ENCODE measurements at places on chromosomes 16 and 17.

DNA sequence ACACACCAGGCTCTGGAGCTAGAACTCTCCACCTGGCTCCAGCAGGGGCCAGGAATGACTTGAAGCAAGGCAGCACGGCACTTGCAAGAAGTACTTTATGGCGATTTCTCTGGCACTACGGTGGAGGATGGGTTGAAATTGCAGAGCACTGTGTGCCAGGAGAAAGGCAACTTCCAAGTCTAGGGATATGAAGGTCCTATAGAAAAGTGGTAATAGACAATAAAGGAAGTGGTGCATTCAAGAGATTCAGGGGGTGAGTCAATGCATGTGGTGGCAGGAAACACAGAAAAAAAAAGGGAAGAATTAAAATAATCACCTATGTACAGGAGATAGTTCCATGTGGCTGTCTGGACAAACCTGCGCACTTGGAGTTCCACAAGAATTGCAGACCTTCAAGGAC is 240.3 kb upstream of the DYNLRB2 start:
- DNase-seq = no peak

DNA sequence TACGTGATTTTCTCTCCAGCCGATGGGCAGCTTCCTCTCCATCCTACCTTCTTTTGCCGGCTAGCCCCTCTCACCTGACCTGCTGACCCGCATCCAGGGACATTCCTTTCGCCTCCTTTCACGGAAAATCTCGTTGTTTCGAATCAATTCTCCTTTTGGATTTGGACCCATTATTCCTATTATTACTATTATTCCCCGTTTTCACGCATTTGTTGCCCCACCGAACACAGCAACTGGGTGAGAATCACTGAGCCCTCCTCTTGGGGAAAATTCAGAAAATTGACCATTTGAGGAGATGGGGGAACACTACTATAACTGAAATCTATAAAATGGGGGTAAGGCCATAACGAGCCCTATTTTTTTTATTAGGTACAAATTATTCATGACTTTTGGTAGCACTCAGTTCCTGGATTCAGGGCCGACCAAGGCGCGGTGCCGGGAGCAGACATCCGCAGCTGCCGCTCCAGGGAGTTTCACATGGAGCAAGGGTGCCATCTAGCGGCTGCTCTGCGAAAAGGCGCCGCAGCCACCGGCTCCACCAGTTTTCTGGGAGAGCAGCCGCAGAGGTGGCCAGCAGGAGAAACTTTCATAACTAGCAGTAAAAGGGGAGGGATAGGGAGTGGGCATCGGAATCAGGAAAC is 3.3 kb upstream of the HOXB8 start:
- DNase-seq = peak; percentile 77

DNA sequence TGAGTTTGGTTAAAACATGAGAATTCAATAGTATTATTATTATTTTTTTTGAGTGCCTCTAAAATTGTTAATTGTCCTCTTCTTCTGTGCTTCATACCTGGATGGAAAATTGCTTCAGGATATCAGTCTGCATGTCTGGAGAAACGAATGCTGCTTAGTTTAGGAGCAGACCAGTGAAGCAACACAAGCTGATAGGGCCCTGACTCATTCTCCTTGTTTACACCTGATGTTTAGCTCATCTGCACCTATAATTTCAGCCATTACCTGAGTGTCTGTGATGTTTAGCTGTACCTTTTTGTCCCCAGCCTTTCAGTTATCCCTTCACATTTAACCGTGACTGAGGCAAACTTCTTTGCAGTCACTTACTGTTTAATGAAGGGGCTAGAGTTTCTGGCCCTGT is 14.8 kb downstream of the SNTB2 start:
- DNase-seq = no peak

DNA sequence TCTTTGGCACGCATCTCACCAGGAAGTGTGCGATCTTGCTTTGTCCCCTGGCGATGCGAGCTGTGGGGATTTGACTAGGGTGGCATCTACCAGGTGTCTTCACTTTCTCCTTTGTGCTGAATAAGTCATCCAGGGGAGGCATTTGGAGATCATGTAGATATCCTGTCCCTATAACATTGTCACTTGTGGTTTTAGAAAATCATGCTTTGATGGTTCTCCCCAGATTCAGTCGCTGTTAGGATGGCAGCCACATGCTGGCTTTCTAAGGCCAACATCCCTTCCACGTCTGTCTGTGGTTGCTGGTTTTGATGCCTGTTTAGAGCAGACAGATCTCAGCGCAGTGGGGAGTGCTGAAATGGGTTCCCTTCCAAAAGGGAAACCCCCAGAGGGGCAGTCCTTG is 2.5 kb downstream of the ADAD2 start:
- DNase-seq = no peak

GRCh38 chr17:66737524-66737923 is 97.4 kb upstream of the CACNG5 start:
- DNase-seq = no peak

- peak; percentile 51 for DNase-seq
Observed at GRCh38 chr17:19237389-19238166, 412 bp downstream of the EPN2 start.

DNA sequence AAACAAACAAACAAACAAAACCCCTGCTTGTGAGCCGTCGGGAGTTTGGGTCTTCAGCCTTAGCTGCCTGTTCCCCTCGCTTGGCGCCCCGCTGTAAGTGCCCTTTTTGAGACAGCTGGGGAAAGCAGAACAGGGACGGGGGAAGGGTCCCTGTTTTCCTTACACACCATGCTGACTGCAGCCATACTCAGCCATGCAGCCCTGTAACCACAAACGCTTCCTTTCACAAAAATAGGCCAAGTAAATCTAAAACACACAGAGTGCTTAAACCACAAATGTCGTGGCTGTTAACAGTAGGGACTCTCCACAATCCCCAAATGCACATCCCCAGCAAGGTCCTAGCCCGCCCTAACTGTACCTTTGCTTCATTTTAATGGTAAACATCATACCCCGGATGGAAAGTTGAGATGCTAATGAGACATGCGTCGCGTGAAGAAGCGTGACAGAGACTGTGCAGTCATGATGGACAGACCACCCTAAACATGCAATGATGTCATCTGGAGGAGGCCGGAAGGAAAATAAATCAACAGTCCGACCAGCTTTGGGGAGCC is 129.9 kb downstream of the MGAT5B start:
- DNase-seq = no peak

- DNase-seq = peak; percentile 50
Observed at GRCh38 chr16:78122774-78123315, 23.4 kb downstream of the WWOX start.

DNA sequence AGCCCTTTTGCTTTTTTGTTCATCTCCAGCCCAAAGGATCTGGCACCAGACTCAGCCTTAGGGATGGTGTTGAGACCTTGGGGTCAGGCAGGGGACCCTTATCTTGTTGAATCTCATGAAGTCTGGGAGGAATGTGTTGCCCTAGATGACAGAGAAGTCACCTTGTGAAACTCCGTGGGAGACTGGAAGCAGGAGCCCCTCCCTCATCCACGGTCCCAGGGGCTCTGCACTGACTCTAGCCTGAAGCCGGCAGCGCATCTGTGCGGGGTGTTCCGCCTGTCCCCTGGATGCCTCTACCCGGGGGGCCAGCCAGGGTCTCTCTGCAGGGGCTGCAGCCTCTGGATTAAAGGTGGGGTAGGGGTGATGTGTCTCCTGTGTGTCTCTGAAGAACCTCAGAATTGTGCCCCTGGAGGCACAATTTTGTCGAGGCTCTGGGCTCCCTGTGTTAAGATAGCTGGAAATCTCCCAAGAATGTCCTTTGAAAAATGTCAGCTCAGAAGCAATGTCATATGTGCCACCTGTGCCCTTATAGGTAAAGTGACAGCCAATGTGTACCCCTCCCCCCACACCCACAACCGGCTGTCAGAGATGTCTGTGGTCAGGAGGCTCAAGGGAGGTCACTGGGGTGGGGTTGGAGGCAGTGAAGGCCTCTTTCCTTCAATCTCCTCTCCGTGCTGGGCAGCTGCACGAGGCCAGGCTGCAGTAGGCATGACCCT is 32.1 kb upstream of the CDC42EP4 start:
- no peak for DNase-seq

GRCh38 chr16:86565644-86566511 is 751 bp upstream of the FOXC2 start:
- DNase-seq = no peak

GRCh38 chr16:79173919-79174318 is 426.6 kb downstream of the MAF start:
- no peak for DNase-seq

DNA sequence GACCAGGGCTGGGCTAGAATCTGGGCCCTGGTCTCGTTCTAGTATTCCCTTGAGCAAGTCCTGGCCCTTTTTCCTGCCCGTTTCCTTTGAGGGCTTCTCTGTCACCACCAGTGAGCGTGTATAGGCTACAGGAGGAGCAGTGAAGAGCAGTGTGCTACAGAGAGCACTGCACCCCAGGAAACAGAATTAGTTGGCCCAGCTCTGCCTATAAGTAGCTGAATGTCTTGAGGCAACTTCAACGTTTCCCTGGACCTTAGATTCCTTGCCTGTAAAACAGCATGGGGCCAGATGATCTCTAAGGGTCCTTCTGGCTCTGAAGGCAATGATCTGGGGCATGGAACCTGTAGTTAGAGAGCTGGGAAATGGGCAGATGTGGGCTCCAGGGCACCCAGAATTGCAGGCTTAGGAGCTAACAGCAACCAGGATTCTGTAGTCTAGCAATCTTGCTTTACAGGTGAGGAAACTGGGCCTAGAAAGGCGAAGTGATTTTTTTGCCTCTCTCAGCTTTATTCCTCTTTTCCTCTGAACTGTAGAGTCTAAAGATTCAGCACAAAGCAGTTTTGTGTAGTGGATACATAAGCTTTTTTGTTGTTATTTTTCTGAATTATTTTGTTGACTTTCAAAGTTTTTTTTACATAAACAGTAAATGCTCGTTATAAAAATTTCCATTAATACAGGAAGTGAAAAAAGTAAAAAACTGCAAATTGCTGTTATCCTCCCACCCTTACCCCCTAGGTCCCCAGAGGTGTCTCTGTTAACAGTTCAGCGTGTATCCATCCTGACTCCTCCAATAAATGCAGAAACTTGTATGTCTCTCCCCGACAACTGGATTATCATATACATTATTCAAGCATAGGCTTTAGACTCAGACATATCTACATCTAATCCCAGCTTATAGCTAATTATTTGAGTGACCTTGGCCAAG is 1.7 kb upstream of the MYL4 start:
- DNase-seq = no peak

DNA sequence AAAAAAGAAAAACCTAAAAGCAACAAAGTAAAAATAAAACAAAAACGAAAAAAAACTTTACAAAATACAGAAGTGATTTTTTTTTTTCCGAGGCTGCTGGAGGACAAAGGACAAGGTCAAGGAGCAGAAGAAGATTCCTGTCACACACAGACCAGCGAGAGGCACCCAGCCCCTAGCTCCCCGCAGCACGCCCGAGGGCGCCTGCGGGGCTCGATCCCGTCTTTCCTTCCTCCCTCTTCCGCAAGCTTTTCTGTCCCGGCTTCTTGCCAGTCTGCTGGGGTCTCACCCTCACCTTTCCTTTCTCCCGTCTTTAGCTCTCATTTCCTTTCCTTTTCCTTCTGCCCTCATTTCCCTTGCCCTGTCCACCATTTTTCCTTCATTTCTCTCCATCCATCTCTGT is 66.1 kb upstream of the DNAH17 start:
- no peak for DNase-seq

- DNase-seq = no peak
Observed at GRCh38 chr16:13937411-13937810, 17.5 kb downstream of the ERCC4 start.

DNA sequence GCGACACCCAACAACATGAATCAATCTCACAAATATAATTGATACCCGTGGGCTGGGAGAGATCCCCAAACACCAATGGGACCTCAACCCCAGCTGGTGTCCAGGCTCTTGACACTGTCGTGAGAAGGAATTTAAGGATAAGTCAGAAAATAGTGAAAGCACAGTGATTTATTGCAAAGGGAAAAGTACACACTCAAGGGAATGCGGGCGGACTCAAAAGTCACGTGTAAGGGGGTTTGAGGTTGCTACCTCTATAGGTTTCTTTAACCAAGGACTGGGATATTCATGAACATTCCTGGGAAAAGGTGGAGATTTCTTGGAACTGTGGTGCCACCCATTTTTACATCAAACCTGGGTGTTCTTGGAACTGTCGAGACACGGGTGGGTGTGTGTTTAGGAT is 6.3 kb upstream of the ZDHHC7 start:
- no peak for DNase-seq

DNA sequence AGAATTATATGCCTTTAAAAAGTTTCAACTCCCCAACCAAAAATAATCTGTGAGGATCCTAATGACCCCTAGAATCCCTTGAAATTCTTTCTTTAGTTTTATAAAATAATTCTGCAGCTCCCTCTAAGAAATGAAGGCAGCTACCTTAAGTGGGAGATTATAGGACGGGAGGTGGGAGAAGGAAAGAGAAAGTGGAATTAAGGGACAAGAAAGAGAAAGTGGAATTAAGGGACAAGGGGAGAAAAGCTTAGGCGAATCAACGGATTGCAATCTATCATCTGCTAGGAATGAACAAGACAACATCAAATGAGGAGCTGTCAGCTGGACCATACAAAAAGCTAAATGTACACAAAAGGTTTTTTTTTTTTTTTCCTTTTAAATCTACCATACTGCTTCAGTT is 262.0 kb downstream of the ZFHX3 start:
- no peak for DNase-seq

- no peak for DNase-seq
Observed at GRCh38 chr16:71974068-71974818, 26.0 kb downstream of the PKD1L3 start.

DNA sequence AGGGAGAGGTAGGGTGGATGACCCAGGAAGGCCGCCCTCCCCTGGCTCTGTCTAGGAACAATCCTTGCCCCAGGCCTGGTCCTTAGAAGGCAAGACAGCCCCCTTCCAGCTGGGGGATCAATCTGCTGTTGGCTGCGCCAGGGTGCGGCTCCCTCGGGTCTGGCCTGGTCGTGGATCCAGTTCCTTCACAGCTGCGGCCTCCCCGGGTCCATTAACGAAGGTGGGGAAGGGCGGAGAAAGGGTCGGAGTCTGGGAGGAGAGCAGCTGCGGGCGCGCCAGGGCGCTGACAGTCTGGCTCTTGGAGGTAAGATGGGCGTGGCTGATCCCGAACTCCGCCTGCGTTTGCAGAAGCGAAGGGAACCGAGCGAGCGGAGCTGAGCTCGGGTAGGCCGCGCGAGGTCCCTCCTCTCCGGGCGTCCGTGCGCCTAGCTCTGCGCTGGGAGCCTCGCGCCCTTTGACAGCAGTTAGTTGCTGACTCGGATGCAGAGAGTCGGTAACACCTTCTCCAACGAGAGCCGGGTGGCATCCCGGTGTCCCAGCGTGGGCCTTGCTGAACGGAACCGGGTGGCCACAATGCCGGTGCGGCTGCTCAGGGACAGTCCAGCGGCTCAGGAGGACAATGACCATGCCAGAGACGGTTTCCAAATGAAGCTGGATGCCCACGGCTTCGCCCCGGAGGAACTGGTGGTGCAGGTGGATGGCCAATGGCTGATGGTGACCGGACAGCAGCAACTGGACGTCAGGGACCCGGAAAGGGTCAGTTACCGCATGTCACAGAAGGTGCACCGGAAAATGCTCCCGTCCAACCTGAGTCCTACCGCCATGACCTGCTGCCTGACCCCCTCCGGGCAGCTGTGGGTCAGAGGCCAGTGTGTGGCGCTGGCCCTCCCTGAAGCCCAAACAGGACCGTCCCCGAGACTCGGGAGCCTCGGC is at the start of gene HSPB9:
HSPB9 (plus strand) TSS at position 434 of the 933 bp plus-strand sequence; CDS start at position 481, 47 bp downstream.
- no peak for DNase-seq

- no peak for DNase-seq
Observed at GRCh38 chr16:65196420-65197075, 74.7 kb upstream of the CDH11 start.

GRCh38 chr17:48542114-48542656 is 2.7 kb downstream of the HOXB2 start:
- peak; percentile 60 for DNase-seq

All from hematopoietic multipotent progenitor cell treated with erythropoietin and hydrocortisone succinate and interleukin-3 and kit ligand, for 17 days (in vitro differentiated cells).